ENCODE measurements at places on chromosomes 1 and 21.

DNA sequence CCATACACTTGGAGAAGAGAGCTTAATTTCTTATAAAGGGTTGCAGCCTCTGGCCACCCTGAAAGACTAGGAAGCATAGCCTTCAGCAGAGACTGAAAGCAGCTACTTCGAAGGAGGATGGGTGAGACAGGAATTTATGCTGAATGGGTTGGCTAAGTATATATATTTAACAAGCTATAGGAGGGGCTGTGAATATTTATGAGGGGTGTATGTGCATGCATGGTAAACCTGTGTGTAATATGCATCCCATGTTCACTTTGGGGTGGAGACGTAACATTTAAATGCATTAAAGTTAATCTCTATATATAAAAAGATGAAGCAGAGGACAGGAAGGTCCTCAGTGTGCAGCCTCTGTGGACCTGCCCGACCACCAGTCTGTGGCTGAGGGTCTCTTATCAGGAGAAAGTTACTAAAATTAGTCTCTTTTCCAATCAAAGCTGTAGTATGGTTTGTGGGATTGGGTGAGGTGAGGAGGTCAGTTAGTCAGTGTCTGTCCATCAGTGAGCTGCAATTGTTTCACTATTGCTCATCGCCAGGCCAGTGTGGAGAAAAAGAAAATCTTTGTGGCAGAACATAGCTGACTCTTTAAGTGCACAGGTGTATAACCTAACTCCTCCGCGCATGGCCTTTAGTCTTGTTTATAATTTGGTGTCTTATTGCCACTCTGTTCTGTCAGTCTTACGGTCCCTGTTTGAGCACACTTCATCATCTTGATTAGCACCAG, 35.4 kb upstream of the DSCAM start:
- DNase-seq: no peak

DNA sequence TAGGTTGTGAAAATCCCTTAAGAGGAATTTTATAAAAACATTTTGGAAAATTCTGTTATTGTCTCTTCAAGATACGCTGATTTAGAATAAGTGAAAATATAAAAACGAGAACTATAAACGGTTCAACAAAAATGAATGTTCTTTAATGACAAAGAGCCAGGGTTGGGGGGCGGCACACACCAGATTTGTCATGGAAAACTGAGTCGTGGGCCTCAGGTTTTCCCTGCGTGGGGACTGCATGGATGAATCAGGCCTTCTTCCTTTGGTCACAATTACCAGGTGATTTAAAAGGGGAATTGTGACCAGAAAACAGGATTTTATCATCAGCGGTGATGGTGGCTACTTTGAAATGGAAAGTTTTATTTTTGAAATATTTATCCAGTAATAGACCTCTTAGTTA, 8.6 kb downstream of the LHX4 start:
- DNase-seq: no peak

- no peak for DNase-seq
These were observed 40.1 kb downstream of the TMEM200B start for GRCh38 chr1:29083317-29084195.

- no peak for DNase-seq
These were observed 8.2 kb downstream of the BMP8A start for GRCh38 chr1:39499668-39500067.
